Stimulated activated CD8-positive, alpha-beta memory T cell treated with anti-CD3 and anti-CD28 coated beads, Interleukin-7, amount 100 ng/mL, for 1 hour (primary cell): ENCODE measurements at places on chromosomes 7 and 10.

DNA sequence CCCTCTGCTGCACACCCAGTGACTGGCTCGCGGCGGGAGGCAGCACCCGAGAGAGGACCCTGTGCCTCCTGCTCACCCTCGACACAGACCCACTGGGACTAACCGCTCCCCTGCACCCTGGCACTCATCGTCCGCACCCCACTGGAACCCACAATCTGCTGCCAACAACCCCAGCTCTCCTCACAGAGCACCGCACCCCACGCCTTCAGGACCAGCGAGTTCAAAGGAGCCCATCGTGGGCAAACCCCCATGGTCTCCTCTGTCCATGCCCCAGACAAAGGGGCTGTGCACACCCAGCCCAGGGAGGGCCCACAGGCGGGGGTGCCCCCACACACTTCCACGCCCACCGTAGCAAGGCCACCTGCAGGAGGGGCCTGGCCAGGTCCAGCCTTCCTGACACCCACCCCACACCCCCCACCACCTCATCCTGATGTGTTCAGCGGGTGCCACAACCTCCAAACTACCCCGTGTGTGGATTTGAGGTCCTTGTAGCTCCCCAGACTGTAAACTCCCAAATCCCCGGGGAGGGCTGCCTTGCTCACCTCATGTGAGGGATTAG, 14.0 kb downstream of the RASGEF1A start:
- DNase-seq, result no peak

DNA sequence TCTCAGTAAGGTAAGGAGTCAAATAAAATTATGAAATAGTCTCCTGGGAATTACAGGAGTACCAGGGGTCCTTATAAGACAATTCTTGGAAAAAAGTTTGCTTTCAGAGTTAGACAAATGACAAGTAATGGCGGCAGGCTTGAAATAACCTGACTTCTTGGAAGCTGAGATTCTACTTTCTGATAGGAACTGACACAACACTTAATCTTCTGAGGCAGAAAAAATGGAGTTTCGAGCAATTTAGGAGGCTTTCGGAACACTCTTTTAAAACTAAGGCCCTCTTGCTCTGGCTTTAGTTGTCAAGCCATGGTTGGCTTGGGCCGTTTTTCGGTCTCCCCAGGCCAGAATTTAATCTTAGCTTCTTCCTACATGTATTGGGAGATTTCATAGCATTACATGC, 260.0 kb downstream of the GATA3 start:
- no peak for DNase-seq

GRCh38 chr10:121340271-121340831, 257.9 kb downstream of the FGFR2 start:
- no peak for DNase-seq

DNA sequence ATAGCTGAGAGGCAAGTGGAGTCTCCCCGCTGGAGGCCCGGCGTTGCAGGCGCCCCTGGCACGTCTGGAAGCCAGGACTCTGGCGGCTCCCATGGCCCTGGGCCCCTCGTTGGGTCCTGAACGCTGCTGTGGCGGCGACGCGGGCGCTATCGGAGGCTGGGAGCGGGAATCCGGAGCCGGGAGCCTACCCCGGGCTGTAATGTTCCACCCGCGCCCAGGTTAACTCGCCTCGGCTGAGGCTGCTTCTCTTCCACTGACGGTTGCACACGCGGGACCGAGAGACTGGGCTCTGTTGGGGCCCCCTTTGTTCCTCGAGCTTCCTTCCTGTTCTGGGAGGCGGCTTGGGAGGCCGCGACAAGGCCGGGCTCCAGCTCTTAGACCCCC, 1.3 kb upstream of the HOXA5 start:
- no peak for DNase-seq

DNA sequence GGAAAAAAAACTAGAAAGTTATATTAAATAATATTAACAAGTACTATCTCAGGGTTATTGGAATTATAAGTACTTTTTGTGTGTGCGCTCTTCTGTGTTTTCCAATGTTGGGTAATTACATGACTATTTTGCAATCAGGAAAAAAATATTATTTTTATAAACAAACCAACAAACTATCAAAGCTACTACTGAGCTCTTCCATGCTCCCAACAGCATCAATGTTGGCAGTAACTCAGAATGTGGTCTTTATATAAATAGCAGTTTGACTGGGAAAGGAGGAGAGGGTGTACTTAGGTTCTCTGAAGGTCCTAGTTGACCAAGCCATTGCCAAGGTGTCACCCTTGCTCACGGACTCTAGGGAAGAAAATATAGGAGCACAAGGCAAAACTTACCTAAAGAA, 15.0 kb downstream of the MTERF1 start:
- DNase-seq, result no peak

DNA sequence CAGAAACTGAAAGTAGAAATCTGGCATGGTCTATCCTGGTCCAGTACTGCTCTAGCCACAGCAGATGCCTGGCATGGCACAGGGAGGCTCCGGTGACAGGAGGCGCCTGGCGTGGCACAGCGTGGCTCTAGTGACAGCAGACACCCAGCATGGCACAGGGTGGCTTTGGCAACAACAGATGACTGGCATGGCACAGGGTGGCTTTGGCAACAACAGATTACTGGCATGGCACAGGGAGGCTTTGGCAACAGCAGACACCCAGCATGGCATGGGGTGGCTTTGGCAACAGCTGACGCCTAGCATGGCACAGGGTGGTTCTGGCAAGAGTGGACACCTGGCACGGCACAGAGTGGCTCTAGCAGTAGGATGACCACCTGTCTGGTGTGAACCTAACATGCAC, 480.5 kb upstream of the FOXK1 start:
- DNase-seq, result no peak

GRCh38 chr7:47095946-47096345, 486.0 kb downstream of the TNS3 start:
- no peak for DNase-seq

DNA sequence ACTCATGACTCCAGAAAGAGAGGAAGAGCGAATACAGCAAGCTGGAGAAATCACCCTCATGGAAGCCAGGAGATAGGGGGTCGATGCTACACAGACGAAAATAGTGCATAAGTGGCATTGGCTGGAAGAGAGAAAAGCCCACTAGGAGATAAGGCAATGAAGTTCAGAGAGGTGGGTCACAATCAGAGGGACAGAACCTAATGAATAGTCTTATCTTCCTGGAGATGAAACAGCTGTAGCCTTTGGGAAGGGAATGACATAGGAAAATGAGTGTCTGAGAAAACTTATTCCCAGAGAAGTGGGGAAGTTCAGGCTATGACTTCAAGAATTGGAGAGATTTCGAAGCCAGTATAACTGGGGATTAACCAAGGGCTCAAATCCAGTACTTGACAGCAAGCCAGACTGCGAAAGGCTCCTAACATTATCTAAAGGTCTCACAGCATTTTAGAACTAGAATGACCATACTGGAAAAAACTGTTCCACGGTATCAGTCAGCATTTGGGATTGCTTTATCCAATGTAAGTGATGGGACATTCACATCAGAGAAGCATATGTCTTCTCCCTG, 211.1 kb downstream of the ZNF365 start:
- no peak for DNase-seq

DNA sequence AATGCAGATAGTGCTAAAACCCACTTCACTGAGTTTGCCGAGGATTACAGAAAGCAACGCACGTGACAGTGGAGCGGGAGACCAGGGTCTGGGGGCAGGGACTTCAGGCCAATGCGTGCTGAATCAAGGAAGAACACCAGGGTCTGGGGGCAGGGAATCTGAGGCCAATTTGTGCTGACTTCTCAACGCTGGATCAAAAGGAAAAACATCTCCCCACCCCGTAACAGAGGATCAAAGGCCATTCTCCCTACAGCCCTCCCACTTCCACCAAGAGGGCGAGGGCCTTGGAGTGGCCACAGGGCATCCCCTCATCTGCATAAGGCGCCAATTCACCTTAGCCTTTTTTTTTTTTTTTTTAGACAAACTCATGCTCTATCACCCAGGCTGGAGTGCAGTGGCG, 22.3 kb upstream of the BNIP3 start:
- no peak for DNase-seq

DNA sequence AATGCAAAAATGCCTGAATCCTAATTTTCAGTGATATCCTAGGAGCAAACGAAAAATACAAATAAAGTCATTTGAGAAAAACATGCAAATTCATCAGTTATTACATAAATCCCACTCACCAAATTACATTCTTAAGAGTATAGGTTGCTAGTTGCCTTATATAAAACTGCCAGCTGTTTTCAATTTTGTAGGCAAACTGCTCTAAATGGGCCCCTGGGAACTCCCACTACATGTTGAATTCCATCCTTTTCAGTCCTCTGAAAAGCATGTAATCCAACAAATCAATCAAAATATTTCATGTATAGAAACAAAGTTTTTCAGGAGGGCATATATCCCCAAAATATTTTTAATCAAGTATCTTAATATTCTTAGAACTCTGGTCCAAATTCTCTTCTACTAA, 2.1 kb upstream of the JMJD1C start:
- DNase-seq, result no peak

DNA sequence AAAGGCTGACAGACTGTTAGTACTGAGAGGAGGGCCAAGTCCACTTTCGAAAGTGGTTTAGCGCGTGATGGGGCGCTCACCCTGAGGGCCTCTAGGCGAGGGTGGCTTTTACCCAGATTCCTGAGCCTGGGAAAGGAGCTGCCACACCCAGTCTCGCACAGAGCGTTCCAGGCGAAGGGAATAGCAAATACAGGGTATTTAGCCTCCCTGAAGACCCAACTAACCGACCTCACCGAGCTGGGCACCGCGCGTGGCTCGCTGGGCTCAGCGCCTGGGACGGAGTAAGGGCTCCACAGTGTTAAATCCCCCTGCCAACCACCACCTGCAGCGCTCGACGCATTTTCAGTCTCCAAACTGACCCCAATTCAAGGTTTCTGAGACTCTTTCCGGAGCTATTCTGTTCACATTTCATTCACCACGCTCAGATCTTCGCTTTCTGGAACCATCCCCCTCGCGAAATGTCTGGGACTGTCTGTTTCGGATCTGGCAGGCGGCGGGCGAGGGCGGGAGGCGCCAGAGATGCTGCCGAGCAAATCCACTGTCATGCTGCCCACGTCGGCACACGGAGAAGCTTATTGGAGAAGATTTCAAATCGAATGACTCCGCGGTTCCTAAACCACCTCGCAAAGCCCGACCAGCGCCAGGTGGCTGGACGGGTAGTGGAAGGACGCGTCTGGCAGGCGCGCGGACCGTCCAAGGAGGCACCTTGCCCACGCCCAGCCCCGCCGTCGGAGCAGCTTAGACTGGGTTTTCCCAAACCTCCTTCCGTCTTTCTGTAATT, 1.4 kb upstream of the OSBPL3 start:
- no peak for DNase-seq

- DNase-seq, result no peak
Observed at GRCh38 chr10:96935810-96936209, 103.7 kb downstream of the LCOR start.

- no peak for DNase-seq
Observed at GRCh38 chr10:6232846-6233724, 30.4 kb downstream of the PFKFB3 start.

- no peak for DNase-seq
Observed at GRCh38 chr10:14736600-14737081, 38.1 kb downstream of the FAM107B start.

DNA sequence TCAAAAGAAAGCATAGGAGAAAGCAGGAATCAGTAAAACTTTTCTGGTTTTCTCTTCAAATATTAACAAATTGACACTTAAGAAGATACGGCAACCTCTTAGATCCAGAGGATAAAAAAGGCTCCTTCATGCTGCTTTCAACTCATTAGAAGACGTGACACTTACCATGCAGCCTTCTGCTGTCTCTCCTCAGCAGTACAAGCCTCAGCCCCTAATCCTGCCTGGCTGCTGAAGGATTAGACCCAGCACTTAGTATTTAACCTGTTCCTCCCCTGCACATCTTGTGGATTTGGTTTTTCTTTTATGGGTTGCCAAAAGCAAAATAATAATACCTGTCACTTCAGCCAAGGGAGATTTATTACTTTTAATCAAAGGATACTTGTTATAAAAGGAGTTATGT, 108.4 kb downstream of the LYZL1 start:
- DNase-seq, result no peak

DNA sequence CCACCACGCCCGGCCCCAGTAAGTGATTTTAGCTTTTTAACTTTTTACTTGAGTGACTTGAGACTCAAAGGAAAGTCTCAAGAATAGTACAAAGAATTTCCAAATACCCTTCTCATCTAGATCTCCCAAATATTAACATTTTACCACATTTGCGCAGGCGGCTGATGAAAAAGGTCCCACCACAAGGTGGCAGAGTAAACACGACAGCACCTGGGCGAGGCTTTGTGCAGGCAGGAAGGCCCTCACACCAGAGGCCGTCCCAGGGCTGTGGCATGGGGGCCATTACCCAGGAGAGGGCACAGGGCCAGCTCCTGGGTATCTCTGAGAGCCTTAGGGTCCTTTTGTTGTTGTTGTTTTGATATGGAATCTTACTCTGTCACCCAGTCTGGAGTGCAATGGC, 50.0 kb upstream of the WIPI2 start:
- DNase-seq, result no peak

GRCh38 chr10:83678850-83679249, 460.5 kb upstream of the GHITM start:
- DNase-seq, result no peak

GRCh38 chr7:36490419-36490830, 100.8 kb downstream of the ANLN start:
- no peak for DNase-seq

GRCh38 chr7:67451306-67451705, 454.7 kb downstream of the TYW1 start:
- DNase-seq, result no peak

GRCh38 chr10:59362144-59362958, at the start of gene FAM13C:
FAM13C (minus strand) TSS chr10:59362549; CDS start chr10:59362460, 89 bp downstream.
- DNase-seq, result no peak

GRCh38 chr10:43393606-43394360, 15.2 kb downstream of the HNRNPF start:
- DNase-seq, result no peak

DNA sequence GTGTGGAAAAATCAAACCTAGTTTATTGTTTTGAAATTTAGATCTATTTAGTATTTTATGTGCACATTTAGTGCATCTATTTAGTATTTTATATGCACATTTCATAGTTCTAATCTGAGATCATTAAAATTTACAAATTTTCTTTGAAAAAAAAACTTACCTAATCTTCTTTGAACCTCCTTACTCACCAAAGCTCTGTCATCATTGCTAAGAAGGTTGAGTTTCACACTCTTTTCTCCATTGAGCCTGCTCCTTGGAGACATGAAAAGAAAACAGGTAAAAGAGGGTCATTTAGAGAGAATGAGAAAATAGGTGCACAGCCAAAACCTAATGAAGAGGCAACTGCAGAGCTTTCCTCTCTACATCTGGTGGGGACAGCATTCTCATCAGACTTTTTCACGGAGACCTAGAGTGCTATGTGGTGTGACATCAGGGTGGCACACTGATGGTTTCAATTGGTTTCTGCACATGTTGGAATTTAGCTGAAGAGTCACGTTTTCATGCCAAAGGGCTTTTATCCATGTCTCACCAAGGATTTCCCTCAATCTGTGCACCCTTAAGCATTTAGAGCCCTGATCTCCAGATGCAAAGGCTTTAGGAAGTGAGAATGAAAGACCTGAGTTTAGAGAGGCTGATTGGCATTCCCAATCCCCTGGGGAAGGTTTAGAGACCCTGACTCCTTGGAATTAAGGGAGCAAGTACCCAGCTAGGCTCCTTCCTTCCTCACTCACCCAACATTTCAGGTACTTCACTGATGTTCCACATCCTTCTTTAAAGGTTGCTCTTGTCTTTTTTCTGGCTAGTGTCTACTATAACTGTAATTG, 89.2 kb upstream of the CAPZA2 start:
- no peak for DNase-seq
